GM18507 (cell line): ENCODE measurements at places on chromosomes 2 and 18.

DNA sequence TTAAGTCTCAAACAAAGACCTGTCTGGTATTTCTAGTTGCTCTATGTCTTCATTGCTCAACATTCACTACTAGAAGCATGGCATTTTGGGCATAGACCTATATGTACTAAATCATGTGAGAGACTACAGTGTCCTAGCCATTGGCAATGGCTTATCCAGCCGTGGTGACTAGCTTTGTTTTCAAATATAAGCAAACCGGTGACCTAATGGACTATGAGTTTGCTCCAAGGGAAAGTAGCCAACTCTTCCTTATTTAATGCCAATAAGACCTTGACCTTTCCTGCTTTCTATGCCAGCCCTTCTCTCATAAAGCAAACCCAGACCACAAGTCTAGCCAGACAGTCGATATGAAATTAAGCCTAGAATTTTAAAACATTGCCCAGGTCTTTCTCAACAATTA is 113.7 kb upstream of the CREB1 start:
- no peak for DNase-seq

- DNase-seq, result no peak
Observed at GRCh38 chr2:157149270-157149669, 108.2 kb upstream of the GALNT5 start.

GRCh38 chr2:28782423-28782822 is 28.2 kb upstream of the SPDYA start:
- no peak for DNase-seq

GRCh38 chr2:43000242-43001054 is 208.1 kb upstream of the HAAO start:
- DNase-seq, result no peak

- DNase-seq, result no peak
Observed at GRCh38 chr2:36058953-36059352, 296.6 kb upstream of the CRIM1 start.

- DNase-seq, result no peak
Observed at GRCh38 chr18:25223211-25223610, 128.8 kb downstream of the ZNF521 start.

- DNase-seq, result no peak
Observed at GRCh38 chr2:79530443-79530842, 17.6 kb downstream of the CTNNA2 start.

GRCh38 chr2:240769096-240769495 is 50.9 kb downstream of the KIF1A start:
- DNase-seq, result no peak

- no peak for DNase-seq
Observed at GRCh38 chr2:177053716-177054115, 158.9 kb upstream of the HNRNPA3 start.

GRCh38 chr2:100126201-100126600 is 16.2 kb downstream of the AFF3 start:
- no peak for DNase-seq
